ENCODE measurements at places on chromosomes 12 and 14.

DNA sequence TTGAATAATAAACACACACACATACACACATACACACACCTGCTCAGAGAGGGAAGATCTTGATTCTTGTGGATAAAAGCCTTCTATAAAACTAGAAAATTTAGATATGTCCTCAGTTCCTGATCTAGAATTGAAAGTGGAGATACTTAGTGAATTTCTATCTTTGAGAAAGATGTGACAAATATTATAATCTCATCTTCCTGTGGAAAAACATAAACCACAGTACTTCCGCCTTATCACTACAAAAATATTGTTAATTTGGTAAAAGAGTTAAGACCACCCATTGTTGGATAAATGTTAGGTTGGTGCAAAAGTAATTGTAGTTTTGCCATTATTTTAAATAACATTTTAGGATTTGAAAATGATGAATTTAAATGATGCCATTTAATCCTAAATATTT lies at the start of gene KLRK1:
KLRK1 (minus strand) TSS at position 138 of the 400 bp plus-strand sequence. CDS start 1,231 bp downstream, outside the sequence.
- no peak for DNase-seq

- no peak for DNase-seq
Measured at GRCh38 chr14:49212721-49213120, 373.5 kb downstream of the RPS29 start.

GRCh38 chr12:4960030-4960429 lies 50.3 kb downstream of the KCNA1 start:
- DNase-seq = no peak

DNA sequence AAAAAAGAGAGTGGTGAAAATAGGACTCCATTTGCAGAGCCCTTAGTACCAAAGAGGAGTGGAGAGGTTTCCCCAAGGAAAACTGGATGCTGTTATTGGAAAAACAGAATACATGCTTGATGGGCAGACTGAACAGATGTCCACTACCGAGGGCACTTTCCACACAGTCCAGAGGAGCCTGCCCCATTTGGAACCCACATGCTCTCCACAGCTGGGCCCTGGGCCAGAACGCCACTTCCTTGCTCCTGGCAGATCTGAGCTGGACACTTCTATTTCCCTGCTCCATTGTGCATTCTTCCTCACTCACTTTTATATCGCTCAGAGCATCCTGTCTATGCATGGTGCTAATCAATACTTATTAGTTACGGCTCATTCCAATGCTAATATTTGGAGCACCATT lies 249.9 kb downstream of the SLC15A4 start:
- DNase-seq = no peak

DNA sequence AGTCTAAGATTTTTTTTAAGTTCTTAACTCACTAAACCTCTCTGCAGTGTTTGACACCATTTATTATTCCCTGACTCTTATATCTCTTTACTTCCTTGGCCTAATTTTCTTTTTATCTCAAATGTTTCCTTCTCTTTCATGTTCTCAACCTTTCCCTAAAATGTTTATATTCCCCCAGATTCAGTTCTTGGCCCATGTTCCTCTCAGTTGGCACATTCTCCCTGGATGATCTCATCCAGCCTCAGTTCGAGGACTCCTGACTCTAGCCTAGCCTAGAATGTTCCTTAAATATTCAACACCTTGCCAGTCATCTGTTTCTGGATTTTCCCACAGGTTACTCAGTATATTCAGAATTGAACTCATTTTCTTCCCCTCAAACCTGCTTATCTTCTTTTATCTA lies 81.3 kb downstream of the SCN8A start:
- no peak for DNase-seq
